ENCODE measurements at places on chromosomes 7 and 10.

DNA sequence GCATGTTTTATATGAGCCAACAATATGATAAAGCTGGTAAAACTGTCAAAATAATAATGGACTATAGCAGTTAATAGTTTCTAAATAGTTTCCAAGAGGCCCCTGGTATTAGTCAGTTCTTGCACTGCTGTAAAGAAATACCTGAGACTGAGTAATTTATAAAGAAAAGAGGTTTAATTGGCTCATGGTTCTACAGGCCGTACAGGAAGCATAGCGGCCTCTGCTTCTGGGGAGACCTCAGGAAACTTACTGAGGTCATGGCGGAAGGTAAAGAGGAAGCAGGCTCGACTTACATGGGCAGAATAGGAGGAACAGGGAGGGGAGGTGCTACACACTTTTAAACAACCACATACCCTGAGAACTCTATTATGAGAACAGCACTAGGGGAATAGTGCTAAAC, 104.6 kb downstream of the PPP1R9A start:
- no peak for DNase-seq

GRCh38 chr10:5468262-5469106, 30.9 kb downstream of the CALML5 start:
- DNase-seq: no peak

DNA sequence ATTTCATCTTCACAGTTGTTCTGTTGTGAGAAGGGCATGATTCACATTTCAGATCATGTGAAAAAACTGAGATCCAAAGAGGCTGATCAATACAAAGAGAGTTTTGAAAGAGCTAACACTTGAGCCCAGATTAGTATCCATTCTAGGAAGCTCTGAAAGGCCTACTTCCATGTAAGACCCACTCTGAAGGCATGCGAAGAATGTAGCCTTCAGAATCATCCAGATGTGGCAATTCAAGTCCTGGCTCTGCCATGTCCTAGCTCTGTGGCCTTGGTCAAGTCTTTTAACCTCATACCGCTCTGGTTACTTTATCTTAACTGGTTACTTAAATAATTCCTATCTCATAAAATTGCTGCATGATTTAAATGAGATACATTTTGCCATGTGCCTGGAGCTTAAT, 111.1 kb downstream of the FZD1 start:
- DNase-seq: no peak

DNA sequence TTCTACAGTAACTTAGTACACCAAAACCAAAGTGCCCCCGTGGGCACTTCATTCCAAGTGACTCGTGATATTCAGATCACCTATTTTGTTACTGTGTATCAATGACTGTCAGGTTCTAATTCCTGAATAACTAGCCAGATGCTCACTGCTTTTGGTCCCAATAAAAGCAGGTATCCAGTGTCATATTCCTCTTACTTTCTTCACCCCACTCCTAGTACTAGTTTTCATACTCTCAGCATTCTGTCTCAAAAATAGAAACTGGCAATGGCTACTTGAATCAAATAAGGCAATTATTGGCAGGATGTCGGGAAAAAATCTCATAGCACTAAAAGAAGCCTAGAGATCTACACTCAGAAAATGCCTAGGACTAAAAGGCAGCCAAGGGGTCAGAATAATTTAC, 84.6 kb downstream of the ZNF467 start:
- DNase-seq: no peak

DNA sequence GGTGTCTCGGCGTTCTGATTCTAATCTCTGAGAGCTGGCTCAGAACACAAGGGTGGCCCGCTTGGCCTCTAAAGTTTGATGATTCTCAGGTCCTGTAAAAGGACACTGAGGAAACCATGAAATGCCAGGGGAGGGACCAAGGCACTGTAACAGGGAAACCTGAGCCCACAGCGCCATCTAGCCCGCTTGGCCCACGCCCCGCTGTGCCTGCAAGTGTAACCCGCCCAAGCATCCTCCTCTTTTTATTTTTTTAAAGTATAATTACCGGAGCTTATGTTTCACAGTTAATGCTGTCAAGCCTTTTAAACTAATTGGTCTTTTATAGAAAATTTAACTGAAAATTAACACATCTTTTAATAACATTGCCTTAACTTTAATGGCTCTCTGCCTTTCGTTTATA, 734.7 kb downstream of the KCNMA1 start:
- no peak for DNase-seq

GRCh38 chr7:36874041-36874440, 149.7 kb upstream of the AOAH start:
- DNase-seq: no peak

- DNase-seq: no peak
Observed at GRCh38 chr7:2736411-2736914, 48.5 kb downstream of the AMZ1 start.

- DNase-seq: no peak
Observed at GRCh38 chr7:4575254-4575653, 106.8 kb upstream of the FOXK1 start.

GRCh38 chr10:4136121-4136520, 351.1 kb upstream of the KLF6 start:
- no peak for DNase-seq

GRCh38 chr7:44238116-44238695, 37.4 kb downstream of the YKT6 start:
- no peak for DNase-seq

DNA sequence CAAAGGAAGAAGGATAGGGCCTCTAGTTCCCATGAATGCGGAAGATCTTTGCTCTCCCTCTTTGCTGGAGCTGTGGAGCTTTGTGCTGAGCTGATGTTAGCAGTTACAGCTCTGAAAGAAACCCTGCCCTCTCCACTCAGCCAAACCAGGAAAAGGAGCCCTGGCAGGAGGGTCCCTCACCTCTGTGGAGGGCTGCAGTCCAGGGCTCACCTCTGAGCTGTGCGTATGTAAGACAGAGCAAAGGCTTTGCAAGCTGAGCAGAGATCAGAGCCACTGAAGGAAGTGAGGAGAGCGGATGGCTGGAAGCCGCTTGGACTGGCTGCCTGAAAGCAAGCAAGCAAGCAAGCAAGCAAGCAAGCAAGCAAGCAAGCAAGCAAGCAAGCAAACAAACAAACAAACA, 84.7 kb downstream of the RAMP3 start:
- DNase-seq: no peak

GRCh38 chr7:101422356-101423195, 59.9 kb downstream of the COL26A1 start:
- DNase-seq: no peak

- DNase-seq: no peak
Observed at GRCh38 chr10:131973160-131973951, 8.4 kb downstream of the BNIP3 start.

DNA sequence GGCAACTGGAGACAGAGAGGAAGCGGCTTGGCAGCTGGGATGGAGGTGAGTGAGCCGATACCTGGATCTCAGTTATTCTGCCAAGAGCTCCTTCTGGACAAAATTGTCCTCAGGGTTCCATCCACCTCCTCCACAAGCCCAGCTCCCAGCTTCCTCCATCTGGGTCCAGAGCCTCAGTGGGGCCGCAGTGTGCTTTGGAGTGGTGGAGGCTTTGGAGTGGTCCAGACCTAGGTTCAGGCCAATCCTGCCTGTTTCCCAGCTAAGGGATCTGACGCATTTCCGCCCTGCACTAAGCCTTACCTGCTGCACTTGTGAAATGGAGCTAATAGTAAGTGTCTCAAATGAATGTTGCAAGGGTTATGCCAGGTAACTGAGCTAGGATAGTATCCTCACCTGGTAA, 355.7 kb upstream of the SHH start:
- DNase-seq: no peak
